ENCODE measurements at places on chromosomes 11 and 22.
A peak's percentile ranks its signal among the peaks of the same experiment; 100 is the strongest.

DNA sequence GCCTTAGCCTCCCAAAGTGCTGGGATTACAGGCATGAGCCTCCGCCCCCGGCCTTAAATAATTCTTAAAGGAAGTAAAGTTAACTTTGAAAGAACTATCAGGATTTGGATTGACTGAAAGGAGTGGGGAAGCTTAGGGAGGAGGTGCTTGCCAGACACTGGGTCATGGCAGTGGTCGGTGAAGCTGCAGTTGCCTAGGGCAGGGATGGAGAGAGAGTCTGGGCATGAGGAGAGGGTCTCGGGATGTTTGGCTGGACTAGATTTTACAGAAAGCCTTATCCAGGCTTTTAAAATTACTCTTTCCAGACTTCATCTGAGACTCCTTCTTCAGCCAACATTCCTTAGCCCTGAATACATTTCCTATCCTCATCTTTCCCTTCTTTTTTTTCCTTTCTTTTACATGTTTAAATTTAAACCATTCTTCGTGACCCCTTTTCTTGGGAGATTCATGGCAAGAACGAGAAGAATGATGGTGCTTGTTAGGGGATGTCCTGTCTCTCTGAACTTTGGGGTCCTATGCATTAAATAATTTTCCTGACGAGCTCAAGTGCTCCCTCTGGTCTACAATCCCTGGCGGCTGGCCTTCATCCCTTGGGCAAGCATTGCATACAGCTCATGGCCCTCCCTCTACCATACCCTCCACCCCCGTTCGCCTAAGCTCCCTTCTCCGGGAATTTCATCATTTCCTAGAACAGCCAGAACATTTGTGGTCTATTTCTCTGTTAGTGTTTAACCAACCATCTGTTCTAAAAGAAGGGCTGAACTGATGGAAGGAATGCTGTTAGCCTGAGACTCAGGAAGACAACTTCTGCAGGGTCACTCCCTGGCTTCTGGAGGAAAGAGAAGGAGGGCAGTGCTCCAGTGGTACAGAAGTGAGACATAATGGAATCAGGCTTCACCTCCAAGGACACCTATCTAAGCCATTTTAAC, at the start of gene NNMT:
Gene NNMT, plus strand, starts transcription at position 724 of the 929 bp plus-strand sequence. Its CDS starts 158 bp downstream, at position 882.
- DNase-seq: no peak

- no peak for DNase-seq
Observed at GRCh38 chr22:30646518-30647160, 11.1 kb downstream of the SLC35E4 start.

- DNase-seq: no peak
Observed at GRCh38 chr11:7307836-7308235, 56.1 kb downstream of the SYT9 start.

DNA sequence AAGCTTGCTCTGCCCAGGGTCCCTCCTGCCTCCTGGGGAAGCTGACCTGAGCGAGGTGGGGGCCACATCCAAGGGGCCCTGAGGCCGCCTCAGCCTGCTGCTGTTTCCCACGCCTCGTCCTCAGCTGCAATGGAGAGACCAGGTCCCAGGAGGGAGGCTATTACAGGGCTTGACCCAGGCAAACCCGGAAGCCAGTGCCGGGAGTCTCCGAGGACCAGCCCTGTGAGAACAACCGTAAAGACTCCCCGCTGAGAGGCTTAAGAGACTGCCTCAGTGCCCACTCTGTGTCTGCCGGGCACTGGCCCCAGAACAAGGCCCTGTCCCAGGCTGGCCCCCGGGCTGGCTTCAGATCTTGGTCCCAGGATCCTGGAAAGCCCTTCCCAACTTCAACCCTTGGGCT, 124.3 kb upstream of the FGF3 start:
- no peak for DNase-seq

GRCh38 chr11:635945-636510, 1.0 kb upstream of the DRD4 start:
- DNase-seq: no peak

DNA sequence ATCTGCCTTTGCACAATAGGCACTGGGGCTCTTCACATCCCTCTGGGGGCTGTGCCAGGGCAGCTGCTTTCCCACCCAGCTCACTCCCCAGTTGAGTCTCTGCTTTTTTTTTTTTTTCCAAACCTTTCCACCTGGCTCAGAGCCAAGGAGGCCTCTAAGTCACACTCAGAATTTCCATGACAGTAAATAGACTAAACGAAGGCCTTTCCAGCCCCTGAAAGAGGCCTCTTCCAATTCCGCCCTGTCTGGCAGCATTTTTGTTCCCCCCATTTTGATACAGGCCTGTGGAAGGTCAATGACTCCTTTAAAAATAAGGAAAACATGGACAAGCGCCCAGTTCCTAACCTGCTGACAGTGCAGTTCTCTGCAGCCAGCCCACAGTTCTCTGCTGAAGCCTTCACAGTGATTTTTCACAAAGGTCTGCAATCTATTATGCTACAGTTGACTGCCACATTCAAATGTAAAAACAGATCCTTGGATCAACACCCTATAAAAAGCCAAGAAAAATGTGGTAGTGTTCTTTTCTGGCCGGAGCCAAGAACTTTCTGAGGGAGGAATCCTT, 107.5 kb upstream of the SESN3 start:
- DNase-seq: peak; percentile 93

DNA sequence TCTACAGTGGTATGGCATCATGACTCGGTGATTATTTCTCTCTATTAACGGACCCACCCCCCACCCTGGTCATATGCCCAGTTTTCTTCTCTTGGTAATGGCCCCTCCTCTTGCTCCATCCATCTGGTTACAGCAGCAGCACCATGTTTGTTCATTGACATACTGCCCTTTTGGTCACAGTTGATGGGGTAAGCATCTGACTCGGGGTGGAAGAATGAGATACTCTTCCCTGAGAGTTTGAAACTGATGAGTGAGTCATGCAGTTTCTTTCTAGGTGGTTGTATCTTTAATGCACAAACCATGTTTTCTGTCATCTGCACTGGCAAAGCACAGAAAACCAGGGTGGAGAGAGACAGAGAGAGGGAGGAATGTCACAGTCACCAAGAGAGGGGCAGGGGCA, 126.0 kb downstream of the SYN3 start:
- no peak for DNase-seq

DNA sequence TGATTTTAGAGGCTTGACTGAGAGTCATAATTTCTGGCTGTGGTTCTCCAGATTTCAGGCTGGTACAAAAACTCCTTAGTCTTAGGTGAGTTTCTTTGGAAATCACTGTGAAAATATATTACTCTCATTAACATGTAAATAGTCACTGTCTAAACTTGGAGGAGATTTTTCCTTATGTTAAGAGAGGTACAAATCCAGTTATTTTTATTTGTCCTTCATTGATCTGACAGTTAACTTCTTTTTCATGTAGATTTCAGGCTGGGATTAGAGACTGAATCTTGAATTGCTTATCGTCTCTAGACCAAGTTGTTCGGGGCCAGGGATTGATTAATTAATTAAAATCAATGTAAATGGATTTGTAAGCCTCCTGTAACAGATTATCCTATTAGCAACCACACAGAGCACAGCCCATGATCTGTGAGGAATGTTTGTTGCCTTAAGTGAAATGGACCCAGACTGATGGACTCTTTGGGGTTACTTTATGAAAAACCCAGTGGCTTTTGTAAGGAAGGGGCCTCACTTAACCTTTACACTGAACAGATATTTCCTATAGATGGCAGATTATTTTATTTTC, 21.1 kb downstream of the TEAD1 start:
- no peak for DNase-seq

GRCh38 chr11:9852465-9852864, 188.6 kb downstream of the SWAP70 start:
- DNase-seq: no peak

GRCh38 chr11:77126156-77126775, 1.8 kb upstream of the MYO7A start:
- no peak for DNase-seq

DNA sequence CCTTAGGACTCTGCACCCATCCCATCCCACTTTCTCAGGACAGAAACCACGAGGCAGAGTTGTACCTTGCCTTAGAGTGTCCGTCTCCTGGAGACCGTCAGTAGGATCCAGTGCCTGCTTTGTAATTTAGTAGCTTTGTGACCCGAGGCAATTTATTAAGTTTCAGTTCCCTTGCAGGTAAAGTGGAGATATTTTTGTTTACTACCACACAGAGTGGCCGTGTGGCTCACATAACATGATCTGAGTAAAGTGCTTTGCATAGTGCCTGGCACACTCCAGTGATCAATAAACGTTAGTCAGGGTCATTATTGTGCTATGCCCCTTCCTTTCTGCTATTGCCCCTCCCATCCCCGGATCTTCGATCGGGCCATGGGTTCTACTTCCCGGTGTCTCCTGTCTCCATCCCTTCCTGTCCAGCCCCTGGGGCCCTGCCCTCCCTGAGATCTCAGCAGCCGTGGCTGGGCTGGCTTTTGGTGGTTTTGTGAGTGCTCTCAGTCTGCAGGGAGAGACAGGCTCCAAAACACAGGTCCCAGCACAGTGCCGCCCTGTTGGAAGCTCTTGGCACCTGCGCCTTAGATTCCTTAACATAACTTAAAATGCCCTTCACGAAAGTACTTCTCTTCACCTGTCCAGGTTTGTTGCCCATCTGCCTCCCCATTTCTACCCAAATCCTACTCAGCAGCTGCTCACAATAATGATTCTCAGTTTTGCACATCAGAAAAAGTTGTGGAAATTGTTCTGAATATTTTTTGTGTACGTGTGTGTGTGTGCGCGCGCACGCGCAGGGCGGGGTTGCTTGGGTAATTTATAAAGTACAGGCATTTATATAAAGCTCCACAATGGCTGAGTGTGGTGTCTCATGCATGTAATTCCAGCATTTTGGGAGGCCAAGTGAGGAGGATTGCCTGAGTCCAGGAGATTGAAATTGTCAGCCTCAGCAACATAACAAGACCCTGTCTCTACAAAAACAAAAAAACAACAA, 753.7 kb downstream of the NTM start:
- DNase-seq: no peak

DNA sequence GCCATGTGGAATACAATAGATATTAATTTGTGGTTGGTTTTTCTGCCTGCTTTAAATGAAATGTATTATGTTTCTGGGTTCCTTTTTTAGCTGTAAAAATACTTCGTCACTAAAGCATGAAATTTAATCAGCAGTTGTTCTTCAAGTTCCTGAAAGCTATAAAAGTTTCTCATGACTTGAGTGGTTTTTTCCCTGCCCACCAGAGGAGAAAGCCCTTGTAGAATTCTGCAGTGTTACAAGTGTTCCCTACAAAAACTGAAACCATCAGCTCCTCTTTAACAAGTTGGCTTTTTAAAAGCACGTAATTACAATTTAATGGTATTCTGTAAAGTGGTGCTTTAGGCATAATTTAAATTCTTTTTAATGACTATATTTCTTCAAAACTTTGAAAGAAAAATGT, 56.2 kb downstream of the PANX1 start:
- DNase-seq: no peak

DNA sequence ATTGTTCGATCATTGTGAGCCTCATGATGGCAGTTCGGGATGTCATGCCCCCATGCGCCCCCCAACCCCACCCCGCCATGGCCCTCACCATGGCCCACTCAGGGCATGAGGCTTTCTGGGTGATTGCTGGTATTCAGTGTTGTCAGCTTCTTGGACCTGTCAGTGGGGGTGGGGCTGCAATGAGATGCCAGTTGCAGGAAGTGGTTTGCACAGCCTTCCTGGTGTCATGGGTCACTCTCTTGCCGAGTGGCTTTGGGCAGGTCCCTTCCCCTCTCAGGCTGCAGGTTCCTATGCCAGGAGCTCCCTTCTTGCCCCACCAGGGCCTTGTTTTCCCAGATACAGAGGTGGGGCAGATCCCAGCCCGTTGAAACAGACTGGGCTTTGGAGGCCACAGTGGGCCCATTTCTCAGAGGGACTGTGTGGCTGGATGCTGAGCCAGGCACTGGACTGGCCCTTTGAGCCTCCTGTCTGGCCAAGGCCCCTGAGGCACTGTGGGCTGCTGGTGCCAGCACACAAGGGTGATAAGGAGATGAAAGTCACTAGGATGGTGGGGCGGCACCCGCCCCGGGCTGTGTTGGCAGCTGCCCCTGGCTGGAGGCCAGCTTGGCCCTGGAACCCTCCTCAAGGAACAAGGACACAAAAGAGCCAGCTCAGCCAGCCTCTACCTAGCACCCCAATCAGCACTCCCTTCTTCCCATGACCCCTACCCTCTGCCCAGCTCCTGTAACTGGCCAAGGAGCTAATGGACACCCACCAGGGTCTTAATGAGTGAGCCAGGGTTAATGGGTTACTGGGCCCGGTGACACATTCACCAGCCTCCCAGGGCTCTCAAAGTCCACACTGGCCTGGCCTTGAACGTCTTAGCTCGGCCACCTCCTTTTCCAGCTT, 1.5 kb upstream of the GGT1 start:
- DNase-seq: no peak

GRCh38 chr11:120197977-120198376, 12.9 kb upstream of the OAF start:
- no peak for DNase-seq

GRCh38 chr11:86089659-86090058, 20.8 kb upstream of the PICALM start:
- DNase-seq: no peak

GRCh38 chr22:50530877-50531545, 1.2 kb upstream of the TYMP start:
- no peak for DNase-seq

DNA sequence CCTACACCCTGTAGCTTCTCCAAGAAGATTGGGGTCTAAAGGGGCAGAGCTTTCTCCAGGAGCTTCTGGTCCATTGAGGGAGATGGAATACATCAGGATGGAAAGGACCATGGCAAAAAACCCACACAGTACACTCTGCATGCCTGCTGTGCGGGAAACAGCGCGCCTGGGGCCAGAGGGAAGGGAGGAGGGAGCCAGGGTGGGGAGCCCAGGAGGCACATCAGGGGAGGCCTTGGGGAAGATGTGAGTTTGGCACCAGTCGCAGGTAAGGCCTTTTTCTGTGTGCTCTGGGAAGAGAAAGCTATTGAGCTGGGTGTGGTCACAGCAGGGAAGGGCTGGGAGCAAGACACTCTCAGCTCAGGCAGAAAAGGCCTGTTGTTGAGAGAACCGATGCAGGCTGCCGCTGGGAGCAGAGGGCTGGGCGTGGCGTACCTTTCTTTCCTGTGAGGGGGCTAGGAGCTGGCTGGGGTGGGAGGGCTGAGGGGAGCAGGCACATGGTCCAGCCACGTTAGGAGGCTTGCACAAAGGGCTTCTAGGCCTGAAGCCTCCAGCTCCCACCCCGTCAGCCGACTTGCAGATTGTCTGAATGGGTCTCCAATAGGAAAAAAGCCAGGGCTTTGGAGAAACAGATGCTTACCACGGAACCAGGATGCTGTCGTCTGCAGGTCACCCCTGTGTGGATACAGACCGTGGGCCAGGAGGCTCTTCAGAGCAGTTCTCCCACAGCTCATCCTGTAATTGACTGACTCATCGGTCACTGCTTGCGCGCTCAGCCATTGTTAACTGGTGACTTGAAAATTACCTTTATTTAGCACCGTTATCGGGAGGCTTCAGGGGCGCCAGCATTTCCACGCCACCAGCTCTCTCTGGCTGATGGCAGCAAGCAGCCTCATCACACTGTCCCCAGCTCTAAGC, 237.3 kb downstream of the ST3GAL4 start:
- no peak for DNase-seq

Data from NCI-H1092 treated with DMSO at 0.1 percent for 48 hours (cell line).